EL (cell line): ENCODE measurements at places on chromosomes 2 and 18.
A peak's percentile ranks its signal among the peaks of the same experiment; 100 is the strongest.

GRCh38 chr2:58494071-58494501 is 253.0 kb upstream of the FANCL start:
- DNase-seq: no peak

GRCh38 chr2:240060977-240061591 is 7.8 kb upstream of the OR6B3 start:
- DNase-seq: peak; percentile 46

- no peak for DNase-seq
Measured at GRCh38 chr2:219980638-219981037, 353.2 kb downstream of the SLC4A3 start.

- DNase-seq: no peak
Measured at GRCh38 chr2:109428841-109429566, 184.8 kb downstream of the SEPTIN10 start.

DNA sequence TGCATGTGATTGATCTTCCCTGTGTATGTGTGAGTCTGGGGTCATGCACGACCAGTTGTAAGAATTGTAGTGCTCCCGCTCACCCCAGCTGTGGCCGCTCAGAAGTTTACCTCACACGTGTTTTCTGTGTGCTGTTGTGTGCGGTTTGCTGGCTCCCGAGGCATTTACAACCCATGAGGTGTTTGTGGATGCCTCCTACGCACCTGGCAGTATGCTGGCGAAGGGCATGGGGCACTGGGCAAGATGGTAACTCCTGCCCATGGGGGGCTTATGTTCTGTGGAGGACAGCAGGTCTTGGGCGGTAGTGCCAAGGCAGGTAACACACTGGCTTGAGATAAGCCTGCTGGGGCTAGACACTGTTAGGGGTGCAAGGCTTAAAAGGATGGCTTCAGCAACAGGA is 102.6 kb upstream of the HS6ST1 start:
- DNase-seq: no peak

DNA sequence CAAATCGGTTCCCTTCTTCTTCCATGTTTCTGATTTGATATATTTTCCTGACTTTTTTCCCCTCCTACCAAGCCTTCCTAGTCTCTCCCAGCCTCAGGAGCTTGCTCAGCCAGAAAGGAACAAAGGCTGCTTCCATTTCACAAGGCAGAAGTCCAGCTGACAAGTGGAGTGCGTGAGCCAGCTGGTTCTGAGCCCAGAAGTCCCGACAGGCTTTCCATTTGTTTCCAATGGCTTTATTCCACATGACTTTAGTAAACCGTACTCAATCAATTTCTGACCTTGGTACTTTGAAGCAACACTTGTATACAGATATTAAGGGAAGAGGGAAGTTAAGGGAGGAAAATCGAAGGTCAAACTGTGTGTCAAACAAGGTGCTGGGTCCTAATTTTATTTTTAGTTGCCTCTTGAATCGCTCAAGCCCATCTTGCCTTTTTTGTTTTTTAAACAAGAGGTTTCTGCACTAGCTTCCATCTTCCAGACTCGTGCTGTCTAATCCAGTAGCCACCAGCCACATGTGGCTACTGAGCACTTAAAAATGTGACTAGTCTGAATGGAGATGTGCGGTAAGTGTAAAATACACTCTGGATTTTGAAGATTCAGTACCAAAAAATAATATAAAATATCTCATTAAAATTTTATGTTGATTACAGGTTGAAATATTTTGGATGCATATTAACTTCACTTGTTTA is 36.2 kb downstream of the WIPF1 start:
- DNase-seq: no peak

DNA sequence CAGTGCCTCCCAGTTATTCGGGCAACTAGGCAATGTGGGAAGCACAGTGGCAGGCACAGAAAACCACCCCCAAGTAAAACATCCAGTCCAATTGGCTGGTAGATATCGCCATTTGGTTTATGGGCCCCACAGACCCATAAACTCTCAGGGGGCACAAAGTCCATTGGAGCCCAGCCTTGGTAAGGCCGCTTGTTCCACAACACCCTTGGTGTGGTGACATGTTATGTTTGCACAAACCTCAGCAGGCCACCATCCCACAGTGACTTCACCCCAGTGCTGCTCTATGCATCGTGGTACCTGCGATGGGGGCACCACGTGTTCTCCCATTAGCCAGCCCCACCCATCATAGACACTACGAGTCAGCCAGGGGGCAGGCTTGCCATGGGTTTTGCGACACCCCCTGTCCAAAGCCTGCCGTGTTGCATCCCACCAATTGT is 18.5 kb downstream of the PHOSPHO2 start:
- no peak for DNase-seq

DNA sequence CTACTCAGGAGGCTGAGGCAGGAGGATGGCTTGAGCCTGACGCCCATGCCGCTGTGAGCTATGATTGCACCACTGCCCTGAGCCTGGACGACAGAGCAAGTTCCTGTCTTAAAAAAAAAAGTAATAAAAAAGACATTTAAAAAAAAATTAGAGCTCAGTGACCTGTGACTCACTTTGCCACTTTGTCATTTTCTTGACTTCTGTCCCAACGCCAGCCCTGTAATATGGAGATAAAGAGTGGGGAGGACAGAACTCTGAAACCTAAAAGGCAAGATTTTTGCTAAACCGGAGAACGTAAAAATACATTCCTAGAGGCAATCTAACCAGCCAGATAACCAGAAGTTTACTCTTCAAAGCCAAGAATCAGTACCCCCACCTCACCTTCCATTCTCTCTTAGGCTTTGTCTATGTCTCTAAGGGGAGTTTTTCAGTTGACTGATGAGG is 49.0 kb downstream of the PRKRA start:
- DNase-seq: no peak

DNA sequence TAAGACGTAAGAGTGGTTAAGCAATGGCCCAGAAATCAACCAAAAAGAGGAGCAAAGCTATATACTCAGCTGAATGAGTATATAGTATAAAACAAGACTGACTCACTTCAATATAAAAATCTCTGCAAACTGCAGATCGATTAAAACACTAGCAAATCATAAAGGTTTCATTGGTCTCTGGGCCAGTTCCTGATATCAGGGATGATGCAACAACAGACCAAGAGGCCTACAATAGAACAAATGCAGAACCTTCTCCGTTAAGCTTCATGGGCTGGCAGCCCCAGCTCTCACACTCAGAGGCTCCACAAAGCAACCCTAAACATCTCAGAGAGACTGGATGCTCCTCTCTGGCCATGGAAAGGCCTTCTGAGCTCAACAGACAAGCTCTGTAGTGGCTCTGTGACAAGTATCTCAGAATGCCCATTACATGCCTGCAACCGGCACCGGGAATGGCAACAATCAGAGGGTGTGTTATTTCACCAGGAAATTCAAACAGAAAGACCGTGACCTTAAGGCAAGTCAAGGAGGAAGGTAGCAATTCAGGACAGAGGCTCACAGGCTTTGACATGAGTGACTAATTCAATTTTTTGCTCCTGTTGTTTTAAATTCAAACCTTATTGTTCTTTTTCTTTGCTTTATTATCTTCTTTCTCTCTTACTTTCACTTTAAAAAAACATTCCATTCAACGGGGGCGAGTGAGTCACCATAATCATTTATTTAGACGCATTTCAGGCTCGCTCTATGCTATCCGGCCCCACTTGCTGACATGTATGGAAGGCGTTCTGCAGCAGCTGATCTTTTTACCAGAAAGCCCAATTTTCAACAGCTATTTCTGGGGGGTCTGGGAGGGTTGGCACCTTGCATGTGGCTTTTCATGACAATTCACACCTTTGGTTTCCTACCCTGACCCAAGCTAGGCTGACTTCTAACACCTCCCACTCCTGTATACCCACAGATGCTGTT is 15.1 kb downstream of the CYRIA start:
- no peak for DNase-seq

- no peak for DNase-seq
Measured at GRCh38 chr2:74719066-74719465, 65.0 kb downstream of the SEMA4F start.

- DNase-seq: no peak
Measured at GRCh38 chr2:63054841-63055225, 4.2 kb downstream of the OTX1 start.

- peak; percentile 72 for DNase-seq
Measured at GRCh38 chr2:186919296-186919695, 70.3 kb upstream of the ZSWIM2 start.

GRCh38 chr2:134681201-134681600 is 37.6 kb downstream of the TMEM163 start:
- no peak for DNase-seq

GRCh38 chr2:170022692-170023091 is 155.3 kb upstream of the MYO3B start:
- DNase-seq: peak; percentile 85

DNA sequence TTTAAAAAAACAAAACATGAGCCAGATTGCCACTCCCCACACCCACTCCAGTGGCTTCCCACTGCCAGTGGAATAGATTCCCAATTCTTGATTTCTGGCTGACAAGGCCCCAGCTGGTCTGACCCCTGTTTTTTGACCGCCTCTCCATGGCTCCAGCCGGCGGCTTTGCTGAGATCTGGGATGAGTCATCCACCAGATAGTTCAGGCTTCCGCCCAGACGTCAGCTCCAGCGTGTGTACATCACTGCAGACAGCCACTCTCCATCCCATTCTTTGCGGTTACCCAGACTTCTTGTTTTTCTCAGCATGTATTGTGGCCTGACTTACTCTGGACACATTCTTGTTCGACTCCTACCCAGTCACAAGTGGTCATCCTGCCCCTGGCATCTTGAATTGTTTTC is 227.9 kb downstream of the GBX2 start:
- DNase-seq: peak; percentile 81

DNA sequence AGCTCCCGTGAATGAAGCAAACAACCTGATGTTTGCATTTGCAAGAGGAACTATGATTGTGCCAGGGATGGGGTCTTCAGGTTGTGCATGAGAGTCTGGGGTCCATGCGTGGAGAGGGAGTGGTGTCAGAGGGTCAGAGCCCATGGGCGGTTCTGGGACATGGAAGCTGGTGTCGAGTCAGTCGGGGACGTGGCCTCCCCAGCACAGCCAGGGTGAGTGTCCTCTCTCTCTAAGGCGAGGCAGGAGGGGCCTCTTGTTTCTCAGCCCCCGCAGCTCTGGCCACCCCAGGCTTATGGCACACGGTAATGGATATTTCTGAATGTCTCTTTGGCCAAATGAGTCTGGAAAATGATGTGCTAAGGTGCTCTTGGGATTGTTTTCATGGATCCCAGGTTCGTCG is 118.6 kb downstream of the RTP5 start:
- no peak for DNase-seq

- DNase-seq: no peak
Measured at GRCh38 chr2:238119756-238120462, 18.6 kb upstream of the KLHL30 start.

DNA sequence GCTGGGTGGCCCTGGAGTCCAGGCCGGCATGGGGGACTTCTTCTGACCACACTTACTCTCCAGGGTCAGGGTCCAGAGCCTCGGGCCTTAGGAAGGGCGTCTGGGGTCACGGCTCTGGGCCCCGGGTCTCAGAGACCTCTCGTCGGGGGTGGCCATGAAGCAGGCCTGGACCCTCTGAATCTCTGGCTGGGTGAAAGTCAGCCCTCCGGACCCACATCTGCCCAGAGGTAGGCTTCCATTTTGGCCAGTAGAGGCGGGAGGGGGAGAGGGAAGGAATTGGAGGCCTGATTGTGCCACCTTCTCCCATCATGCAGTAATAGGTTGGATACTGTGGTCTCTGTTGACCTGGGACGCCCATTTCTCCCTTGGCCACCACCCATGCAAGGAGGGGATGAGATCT is 125.3 kb upstream of the GPC1 start:
- DNase-seq: no peak

DNA sequence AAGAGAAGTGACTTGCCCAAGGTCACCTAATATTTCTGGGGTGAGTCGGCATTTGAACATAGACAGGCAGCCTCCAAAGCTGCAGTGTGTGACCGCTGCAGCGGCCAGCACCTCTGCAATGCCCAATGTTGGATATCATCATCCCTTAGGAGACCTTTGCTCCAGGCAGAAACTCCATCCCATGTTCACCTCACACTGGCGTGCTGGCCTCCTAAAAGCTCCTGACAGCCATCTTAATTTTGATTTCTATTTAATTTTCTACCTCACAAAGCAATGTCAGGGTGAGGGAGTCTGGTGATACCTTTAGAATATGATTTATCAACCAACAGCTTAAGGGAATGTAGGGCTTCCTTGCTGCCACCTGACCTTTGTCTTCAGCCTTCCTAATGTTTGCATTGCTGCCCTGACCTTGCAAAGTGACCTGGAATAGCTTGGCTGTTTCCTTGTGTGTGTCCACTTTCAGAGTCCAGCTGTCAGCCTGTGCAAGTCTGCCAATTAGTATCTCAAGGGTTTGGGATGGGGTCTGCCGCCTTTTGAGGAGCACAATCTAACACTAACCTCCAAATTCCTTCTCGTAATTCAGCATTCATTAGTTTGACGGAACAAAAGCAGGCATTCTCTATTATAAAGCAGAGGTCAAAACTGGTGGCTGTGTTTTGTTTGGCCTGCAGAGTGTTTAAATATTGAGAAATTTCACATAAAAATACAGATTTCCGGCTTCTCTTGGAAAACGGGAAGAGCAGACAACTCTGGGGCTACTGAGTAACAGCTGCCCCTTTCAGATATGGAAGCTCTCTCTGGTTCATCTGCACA is 127.6 kb downstream of the PLEKHM3 start:
- DNase-seq: no peak

- no peak for DNase-seq
Measured at GRCh38 chr18:32891130-32891529, 118.3 kb upstream of the KLHL14 start.

DNA sequence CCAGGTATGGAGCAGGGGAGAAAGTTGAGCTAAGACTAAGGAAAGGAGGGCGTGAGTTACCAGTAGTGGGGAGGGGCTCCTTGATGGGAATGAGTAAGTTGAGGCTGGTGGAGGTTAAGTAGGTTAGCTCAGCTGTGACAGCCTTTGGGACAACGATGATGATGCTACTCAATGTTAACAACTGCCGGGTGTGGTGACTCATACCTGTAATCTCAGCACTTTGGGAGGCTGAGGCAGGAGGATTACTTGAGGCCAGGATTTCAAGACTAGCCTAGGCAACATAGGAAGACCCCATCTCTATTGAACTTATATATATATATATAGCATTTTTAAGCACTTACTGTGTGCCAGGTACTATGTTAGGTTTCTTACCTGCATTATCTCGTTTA is 48.4 kb downstream of the HK2 start:
- no peak for DNase-seq

- DNase-seq: peak; percentile 39
Measured at GRCh38 chr2:159946326-159946999, 116.0 kb downstream of the PLA2R1 start.

- DNase-seq: peak; percentile 56
Measured at GRCh38 chr18:9914334-9914583, 443 bp downstream of the VAPA start.

DNA sequence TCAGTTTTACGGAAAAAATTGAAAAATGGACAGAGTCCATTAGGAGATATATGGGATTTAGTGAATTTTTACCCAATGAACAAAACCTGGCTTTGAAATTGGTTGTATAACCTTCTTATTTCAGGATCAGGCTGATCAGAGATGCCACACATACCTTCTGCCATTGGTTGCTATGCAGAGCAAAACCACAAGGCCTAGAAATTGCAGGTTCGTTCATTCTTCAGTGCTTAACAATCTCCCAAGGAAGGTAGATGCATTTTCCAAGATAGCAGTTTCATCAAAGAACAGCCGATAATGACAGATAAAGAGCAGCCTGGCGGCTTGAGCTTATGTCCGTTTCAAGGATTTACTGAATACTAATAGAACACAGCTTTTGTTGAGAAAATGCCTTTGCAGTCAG is 868.8 kb downstream of the EPHA4 start:
- DNase-seq: peak; percentile 20
